NCI-H446 treated with DMSO at 0.1 percent for 48 hours (cell line): ENCODE measurements at places on chromosomes 6 and 20.

- DNase-seq: peak; percentile 11
Observed at GRCh38 chr6:30169658-30170614, 6.6 kb downstream of the TRIM15 start.

GRCh38 chr20:63309261-63310071 lies 16.5 kb downstream of the COL20A1 start:
- no peak for DNase-seq

DNA sequence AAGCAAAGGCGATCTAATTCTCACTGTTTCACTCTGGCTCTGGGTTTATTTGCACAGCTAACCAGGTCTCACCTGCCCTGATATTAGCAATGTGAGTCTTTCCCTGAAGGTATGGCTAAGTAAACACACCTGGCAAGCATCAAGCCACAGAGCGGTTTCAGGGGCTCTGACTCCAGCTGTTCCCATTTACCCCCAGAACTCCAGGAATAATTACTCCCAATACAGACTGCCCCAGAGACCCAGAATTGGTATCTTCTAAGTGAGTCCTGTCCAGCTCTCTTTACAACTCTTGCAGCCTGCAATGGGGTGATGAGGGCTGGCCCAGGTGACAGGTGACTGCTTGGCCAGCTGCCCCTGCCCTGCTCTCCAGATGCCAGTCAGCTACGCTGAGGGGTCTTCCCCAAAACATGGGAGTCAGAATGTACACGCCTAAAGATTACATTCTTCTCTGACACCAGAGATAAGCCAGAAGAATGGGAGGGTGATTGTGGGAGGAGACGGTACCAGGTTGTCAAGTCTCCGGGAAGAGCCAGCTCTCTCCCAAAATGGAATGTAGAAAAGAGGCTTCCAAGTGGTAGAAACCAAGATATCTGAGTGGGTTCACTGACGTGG lies 4.9 kb upstream of the LRRN4 start:
- no peak for DNase-seq

GRCh38 chr6:139429580-139430145 lies 55.2 kb upstream of the CITED2 start:
- DNase-seq: no peak

GRCh38 chr6:152207915-152208714 lies 400.6 kb downstream of the ESR1 start:
- DNase-seq: no peak

DNA sequence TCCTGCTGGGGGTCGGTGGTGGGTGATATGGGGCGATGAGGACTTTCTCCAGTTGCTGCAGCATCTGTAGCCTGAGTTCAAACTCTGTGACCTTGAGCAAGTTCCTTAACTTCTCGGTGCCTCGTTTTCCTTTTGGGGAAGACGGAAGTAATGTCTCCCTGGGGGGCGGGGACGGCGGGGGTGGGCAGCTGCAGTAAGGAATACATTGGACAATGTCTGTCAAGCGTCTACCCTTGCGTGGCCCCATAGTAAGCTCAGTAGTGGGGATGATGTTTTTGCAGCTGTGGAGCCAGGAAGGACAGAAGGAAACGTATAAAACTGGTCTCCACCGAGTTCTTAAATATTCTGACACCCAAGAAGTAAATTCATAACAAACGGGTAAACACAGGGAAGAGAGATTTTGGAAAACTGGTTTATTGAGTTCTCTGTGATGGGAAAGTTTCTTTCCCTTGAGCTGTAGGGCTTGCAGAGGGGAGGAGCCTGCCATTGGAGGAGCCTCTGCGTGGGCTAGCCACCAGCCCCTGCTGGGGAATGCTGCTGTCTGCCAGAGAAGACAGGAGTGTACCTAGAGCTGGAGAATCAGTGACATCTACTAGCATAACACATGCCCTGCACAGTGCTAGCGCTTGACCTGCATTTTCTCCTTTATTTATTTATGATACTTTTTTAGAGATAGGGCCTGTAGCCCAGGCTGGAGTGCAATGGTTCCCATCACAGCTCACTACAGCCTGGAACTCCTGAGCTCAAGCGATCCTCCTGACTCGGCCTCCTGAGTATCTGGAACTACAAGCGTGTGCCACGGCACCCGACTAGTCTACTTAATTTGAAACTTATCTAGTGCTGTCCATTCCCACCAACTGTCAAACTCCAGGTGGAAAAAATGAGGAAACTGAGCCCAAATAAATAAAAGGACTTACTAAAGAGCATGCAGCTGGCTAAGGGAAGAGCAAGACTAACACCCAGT lies 1.2 kb upstream of the ACSS1 start:
- no peak for DNase-seq

DNA sequence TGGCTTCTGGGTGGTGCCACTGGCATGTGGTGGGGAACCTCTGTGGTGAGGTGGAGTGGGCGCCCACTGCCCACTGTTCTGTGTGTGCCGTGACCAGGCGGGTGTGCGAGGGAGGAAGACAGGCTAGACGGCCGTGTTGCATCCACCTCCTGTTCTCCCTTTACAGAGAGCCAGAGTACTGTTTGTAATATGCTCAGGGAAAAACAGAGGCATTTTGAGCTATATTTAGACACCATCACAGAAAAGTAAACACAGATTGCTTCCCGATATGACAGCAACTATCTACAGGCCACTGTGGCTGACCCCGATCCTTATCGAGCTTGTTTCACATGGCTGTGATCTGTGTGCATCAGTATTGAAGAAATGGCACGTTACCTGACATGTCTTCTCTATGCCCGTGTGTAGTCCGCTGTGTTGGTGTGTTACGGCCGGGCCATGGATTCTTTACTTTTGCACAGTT lies 45.6 kb downstream of the ARID1B start:
- no peak for DNase-seq

DNA sequence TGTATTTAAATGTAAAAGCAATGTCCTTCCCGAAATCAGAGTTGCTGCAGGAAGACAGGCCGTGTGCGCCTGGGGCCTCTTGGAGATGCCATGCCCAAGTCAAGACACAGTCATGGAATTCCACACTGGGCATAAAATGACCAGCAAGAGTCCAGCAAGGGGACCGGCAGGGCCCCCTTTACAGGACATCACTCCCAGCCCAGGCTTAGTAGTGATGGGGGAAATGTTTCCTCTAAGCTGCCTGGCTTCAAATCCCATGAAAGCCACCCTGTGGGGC lies 1.9 kb upstream of the PPP1R3G start:
- no peak for DNase-seq

GRCh38 chr6:140105857-140106256 lies 731.4 kb upstream of the CITED2 start:
- no peak for DNase-seq

GRCh38 chr6:128233531-128233930 lies 286.9 kb downstream of the PTPRK start:
- peak; percentile 99 for DNase-seq

GRCh38 chr6:145694083-145694737 lies 41.1 kb downstream of the EPM2A start:
- no peak for DNase-seq

DNA sequence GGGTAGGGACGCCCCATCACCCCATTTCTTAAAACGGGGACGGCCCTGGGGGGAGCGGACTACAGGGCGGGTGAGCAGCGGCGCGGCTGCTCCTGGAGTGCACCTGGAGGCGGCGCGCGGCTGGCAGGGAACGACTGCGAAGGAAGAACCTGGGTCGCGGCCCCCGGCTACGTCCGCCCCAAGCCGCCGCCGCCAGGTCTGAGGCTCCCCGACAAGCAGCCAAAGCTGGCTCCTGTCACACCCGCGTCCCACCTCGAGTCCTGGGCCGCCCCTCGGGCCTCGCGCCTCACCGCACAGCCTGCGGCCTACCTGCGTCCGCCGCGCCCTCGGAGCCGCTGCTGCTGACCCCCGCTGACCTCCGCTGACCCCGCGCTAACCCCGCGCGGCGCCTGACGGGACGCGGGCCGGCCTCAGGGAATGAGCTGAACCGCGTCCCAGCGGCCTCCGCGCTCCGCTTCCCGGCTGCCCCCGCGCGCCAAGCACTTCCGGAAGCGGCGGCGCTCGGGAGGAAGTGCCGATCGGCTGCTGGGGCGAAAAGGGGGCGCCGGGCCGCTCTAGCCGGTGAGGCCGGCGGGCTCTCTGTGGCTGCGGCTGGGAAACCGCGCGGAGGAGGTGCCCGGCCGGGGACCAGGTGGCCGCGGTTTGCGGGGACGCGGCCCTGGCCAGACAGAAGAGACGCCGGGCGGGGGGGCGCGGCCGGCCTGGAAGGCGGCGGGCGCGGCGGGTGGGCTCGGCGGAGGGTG lies at the start of the genes ARFRP1 and ZGPAT:
ARFRP1 (minus strand) TSS at position 419 of the 743 bp plus-strand sequence. CDS start 885 bp downstream, outside the sequence.
ZGPAT (plus strand) TSS at position 482 of the 743 bp plus-strand sequence. CDS start 542 bp downstream, outside the sequence.
- DNase-seq: peak; percentile 65

DNA sequence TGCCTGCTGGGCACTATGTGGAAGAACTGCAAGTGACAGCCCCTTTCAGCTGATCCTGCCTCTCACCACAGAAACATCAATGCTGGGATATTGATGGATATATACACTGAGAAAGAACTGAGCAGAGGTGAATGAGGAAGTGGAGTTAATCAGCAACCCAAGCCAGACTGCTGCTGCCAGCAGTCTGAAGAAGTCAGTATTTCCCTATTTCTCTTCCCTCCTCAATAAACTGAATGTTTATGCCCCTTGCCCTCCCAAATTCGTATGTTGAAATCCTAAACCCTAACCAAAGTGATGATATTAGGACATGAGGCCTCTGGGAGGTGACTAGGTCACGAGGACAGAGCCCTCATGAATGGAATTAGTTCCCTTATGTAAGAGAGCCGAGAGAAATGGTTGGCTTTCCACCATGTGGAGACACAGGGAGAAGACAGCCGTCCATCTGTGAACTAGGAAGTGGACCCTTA lies 76.3 kb downstream of the CDK19 start:
- DNase-seq: no peak

DNA sequence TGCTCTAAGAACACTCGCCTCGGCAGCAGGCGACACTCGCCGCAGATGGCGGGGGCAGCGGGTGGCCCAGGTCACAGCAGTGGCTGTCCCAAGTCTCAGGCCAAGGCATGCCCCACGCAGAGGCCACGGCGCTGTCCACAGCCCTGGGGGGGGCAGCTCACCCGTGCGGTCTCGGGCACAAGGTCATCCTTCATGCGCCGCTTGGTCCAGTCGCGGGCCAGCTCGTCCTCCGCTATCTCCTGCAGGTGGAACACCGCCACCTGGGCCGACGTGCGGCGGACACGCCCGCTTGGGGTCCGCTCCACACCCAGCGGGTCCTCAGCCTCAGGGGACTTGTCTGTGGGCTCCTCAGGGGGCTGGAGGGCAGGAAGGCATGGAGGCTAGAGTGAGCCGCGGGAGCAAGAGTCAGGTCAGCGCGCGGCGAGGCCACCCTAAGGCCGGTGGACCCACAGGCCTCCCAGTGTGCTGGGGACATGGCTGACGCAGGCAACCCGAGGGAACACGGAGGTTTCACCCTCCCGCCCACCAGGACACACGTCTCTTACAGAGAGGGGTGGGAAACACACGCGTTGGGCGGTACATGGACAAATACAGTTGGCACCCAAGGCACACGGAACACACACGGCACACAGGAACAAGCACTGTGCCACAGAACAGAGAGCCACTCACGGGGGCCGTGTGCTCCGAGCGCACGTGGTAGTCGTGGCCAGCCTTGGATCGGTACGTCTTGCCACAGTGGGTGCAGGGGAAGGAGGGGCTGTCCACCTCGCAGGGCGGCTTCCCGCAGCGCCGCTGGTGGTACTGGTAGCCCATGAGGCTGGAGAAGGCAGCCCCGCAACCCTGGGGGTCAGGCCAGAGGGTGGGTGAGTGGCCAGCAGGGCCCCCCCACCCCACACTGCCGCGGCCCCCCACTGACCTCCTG lies 6.5 kb upstream of the UCKL1 start:
- no peak for DNase-seq

GRCh38 chr20:7463290-7463689 lies 477.0 kb downstream of the HAO1 start:
- DNase-seq: no peak

GRCh38 chr6:39035681-39036080 lies 12.9 kb upstream of the GLP1R start:
- DNase-seq: no peak

DNA sequence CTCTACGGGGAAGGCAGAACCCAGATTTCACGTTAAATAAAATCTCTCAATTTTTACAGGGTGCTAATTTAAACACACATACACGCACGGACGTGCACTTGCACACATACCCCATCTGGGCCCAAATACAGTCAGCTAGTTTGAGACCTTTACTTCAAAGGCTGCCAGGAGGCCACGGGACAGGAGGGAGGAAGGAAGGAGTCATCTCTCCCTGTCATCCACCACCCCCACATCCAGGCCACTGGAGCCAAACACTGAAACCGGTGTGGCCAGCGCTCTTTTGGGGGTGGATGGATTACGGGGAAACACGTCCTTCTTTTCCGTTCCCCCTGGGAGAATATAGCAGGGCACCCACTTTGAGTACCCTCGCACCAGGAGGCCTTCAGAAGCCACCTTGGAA lies 60.1 kb downstream of the ZNF831 start:
- DNase-seq: no peak

DNA sequence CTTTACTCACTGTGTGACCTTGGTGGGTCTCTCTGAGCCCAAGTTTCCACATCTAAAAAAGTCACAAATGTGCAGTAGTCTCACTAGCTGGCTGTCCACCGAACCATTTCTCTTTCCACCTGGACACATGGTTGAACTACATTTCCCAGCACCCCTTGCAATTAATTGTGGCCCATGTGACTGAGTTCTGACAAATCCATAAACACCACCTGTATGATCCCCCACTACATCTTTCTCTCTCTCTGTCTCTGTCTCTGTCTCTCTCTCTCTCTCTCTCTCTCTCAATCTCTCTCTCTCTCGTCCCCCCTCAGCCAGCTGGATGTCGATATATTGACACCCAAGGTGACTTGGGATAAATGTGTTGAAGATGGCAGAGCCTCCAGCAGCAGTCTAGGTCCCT lies 42.8 kb downstream of the SNHG17 start:
- no peak for DNase-seq

GRCh38 chr6:38805127-38805655 lies 90.1 kb downstream of the DNAH8 start:
- no peak for DNase-seq

- no peak for DNase-seq
Observed at GRCh38 chr6:34333858-34334257, 58.6 kb downstream of the NUDT3 start.

- DNase-seq: no peak
Observed at GRCh38 chr6:2918936-2919335, 15.8 kb upstream of the SERPINB9 start.

GRCh38 chr20:36969478-36970186 lies 18.1 kb upstream of the SAMHD1 start:
- no peak for DNase-seq

GRCh38 chr6:20447581-20448132 lies 46.0 kb downstream of the E2F3 start:
- DNase-seq: no peak

DNA sequence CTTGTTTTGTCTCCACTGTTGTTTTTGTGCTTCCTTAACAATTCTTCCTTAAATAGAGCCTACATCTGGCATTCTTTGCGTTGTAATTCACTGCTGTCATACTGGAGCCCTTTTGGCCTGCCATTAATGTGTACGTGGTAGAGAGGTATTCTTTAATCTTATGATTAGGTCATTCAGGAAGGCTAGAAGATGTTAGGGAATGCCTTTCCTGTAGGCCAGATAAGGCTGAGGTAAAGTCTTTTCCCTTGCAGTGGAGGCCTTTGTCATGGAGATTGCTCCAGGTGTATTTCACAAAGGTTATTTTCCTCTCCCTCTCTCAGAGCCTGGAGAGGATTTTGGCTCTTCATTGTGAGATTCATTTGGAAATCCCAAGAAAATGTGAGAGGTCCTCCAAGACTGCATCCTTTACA lies 146.9 kb downstream of the FUT9 start:
- no peak for DNase-seq

- DNase-seq: no peak
Observed at GRCh38 chr20:6038256-6038655, 15.6 kb downstream of the LRRN4 start.
